Hindlimb muscle (tissue), 1 donor: ENCODE measurements at places on chromosomes 12 and 14.

DNA sequence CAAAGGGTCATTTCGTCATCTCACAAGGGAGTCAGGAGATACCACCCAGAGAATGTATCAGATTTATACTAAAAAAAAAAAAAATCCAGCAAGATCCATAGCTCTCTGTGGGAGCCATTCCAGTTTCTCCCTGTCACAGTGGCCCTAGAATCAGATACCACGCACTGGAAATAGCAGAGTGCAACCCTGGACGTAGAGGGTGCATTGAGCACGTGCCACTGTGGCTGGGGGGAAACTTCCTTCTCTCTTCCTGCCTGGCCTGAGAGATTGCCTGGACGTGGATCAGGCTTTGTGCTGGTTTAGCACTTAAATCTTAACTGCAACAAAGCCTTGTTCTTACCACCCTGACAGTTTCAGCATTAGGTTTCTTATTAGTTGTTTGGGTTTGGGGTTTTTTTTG lies 124.3 kb downstream of the FBXL14 start:
- peak; percentile 34 for DNase-seq

DNA sequence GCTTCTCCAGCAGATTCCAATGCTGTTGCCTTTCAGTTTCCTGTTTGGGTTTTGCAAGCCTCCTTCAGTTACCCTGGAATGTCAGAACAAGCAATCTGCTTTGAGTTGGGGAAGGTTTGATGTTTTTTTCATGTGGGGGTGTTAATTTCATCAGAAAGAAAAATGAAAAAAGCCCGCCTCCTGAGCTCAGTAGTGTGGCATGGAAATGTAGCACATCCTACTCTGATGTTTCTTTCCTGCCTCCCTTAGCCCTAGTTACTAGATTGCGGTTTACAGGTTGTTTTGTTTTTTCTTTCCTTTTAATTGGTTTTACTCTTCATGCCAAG lies 22.6 kb downstream of the IFNG-AS1 start:
- DNase-seq: no peak

- DNase-seq: no peak
These were observed 346.8 kb downstream of the ETNK1 start for GRCh38 chr12:22971701-22972191.

GRCh38 chr14:50139192-50139591 lies 22.8 kb upstream of the VCPKMT start:
- DNase-seq: no peak

DNA sequence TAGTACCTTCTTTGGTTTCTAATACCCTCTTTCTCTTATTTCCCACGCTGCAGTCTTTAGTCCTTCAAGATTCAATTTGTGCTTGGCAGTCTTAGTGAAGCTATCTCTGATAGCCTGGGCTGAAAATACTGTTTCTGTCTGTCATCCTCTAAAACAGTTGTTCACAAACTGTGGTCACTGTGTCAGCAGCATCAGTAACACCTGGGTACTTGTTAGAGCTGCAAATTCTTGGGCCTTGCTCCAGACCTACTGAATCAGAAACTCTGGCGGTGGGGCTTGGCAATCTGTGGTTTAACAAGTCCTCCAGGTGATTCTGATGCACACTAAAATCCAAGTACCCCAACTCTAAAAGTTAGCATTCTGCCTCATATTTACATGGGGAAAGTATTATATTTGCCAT lies 217.5 kb upstream of the SEL1L start:
- no peak for DNase-seq

GRCh38 chr12:103046154-103046553 lies 88.7 kb downstream of the ASCL1 start:
- DNase-seq: no peak

GRCh38 chr12:104672096-104672445 lies 215.3 kb downstream of the CHST11 start:
- DNase-seq: no peak

- DNase-seq: no peak
These were observed 99.1 kb upstream of the SLCO1C1 start for GRCh38 chr12:20596061-20596460.

DNA sequence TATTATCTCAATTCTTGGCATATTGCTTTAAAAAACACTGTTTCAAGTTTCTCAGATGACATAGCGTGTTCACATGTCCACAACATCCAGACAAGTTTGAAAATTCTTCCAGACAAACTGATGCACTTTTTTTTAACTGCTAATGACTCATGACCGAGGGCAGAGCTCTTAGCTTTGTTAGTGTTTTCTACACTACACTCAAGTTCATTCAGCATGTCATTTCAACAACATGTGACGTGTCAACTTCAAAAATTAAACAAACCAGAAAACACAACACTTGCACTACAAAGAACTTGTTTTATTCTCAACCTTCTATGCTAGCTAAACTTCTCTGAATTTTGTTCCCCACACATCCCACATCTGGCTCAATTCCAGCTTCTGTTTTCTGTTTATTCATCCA lies 1186.3 kb upstream of the FLRT2 start:
- no peak for DNase-seq

- DNase-seq: no peak
These were observed 22.7 kb downstream of the BEST3 start for GRCh38 chr12:69676257-69677012.

DNA sequence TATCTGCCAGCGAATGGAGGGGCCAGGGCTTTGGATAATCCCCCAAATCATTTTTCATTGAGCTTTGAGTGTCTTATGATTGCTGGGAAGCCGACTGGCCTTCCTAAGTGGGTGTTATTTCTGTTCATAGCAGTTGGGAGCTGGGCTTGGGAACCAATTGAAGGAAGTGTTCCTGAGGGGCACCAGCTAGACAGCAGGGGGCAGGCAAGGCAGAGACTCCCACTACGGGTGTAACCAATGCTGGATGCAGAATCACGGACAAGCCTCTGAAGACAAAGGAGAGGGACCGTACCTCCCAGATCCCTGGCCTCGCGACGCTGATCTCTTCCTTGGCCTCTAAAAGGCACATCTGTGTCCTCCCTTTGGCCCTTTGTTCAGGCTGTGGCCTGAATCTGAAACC lies 149.0 kb upstream of the PRMT8 start:
- peak; percentile 32 for DNase-seq

DNA sequence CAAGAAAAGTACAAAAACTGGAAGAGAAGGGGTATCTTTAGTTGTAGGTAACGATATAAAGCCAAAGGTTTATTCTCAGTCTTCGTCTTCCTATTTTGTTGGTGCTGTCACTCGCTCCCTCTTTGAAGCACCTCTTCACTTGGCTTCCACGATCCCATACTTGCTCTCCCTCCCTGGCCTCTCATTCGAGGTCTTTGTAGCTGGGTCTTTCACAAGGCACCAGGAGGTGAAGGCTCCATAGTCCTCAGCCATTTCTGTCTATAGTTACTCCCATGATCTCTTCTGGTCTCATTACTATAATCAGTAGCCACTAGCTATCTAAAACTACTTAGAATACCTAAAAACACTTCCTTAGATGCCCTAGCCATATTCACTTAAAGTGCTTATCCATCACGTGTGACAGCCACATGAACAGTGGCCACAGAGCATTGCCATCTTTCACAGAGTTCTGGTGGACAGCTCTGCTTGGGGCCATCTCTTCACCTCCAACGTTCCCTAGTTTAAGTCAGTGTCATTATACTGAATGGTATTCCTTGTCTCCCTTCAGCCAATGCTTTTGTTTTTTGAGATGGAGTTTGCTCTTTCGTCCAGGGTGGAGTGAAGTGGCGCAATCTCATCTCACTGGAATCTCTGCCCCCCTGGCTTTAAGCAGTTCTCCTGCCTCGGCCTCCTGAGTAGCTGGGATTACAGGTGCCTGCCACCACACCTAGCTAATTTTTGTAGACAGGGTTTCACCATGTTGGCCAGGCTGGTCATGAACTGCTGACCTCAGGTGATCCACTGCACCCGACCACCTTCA lies 57.1 kb downstream of the ATP2A2 start:
- no peak for DNase-seq

GRCh38 chr14:92093320-92093719 lies 13.1 kb downstream of the ATXN3 start:
- no peak for DNase-seq

GRCh38 chr12:114063435-114063834 lies 97.3 kb upstream of the RBM19 start:
- no peak for DNase-seq

- no peak for DNase-seq
These were observed 13.6 kb downstream of the ABCD2 start for GRCh38 chr12:39605996-39606395.

GRCh38 chr12:109714141-109714912 lies 702 bp downstream of the FAM222A start:
- DNase-seq: peak; percentile 62

DNA sequence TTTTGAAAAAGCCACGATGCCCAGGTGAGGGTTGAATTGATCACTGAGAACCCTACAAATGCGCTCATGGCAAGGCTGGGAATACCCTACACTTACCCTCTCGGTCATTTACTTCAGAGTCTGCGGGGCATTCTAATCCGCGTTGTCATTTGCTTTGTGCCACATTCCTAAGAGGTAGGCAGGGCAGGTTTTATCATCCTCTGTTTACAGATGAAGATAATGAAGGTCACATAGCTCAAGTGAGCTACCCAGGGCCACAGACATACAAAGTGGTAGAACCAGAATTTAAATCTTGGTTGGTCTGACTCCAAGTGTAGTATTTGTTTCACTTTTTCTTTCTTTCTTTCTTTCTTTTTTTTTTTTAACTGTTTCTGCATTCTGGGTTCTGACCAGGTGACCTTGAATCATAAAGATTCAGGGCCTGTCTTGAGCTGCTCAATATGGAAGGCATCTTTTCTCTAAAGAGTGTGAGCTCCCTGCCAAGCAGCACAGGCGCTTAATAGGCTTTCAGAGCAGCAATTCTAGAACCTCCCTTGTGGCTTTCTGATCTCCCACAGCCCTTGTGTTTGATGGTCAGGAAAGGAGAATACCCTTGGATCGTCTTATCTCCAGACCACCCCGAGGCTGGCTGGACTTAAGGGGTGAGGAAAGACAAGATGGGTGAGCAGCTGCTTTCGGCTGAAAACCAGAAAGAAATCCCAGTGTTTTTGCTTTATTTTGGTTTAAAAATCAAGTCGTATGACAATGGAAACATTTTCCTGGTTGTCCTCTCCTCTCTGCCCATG lies 662 bp upstream of the BATF start:
- no peak for DNase-seq

DNA sequence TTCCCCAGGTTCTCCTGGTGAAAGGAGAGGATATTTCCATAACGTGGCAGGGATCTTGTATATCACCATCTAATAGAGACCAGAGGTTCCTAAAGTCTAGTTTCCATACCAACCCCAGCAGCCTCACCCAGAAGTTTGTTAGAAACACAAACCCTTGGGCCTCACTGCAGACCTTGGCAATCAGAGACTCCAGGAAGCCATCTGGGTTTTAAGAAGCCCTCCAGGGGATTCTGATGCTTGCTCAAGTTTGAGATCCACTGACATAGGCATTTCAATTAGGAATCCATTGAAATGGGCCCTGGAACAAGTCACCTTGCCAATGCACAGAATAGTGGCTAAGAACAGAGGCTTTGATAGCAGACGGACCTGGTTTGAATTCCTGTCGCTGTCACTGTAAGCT lies 2.2 kb upstream of the CMKLR1 start:
- no peak for DNase-seq

DNA sequence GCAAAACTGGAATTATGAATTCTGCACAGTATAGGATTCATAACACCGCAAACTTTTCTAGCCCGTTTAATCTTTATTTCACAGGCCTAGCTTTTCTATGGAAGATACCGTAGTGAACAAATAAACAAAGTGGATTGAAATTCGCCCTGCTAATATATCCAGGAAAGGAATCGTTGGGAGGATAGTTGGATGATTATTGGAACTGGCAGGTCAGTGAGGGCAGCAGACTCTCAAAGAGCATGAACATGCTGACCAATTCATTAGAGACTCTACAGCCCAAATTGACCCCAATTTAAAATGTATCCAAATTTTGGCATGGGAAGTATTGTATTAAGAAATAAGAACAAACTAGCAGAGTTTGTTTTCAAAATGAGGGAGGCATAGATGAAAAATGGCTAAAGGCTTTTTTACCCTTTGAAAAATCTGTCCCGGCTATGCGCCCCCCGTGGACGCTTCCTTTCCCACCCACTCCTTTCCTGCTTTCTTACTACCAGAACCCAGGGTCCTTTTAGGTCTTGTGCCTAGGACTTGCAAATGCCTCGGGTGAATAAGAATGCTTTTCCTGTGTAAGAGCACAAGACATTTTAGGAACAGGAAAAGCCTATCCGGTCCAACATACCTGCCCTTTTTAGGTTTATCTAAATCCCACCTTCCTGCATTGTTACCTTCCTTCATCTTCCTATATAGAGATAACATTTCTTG lies 84.6 kb upstream of the PTPRB start:
- DNase-seq: no peak

DNA sequence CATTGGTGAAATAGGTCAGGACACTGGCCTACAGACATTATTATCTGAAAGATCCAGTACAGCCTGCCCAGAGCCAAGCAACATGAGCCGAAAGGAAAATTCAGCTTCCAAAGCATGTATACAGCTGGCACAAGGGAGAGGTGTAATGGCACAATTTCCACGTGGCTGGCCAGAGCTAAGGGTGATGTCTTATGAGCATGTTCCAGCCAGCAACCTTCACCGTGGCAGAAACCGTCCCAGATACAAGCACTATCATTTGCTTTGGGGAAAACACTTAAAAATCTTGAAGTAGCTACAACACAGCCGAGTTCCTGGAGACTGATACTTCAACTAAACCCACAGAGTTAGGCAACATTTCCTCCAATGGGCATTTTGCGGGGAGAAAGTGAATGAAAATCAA lies 44.5 kb downstream of the CORO1C start:
- no peak for DNase-seq
